Caco-2 (cell line): ENCODE measurements at places on chromosomes 7 and 10. TPM values are rescaled to one million over a fixed set of nuclear protein-coding genes. Genes with fewer than 3 reads are reported as not detected.

JCAD gene
- 10.0 and 13.0 TPM in 2 replicates for total RNA-seq

DNA sequence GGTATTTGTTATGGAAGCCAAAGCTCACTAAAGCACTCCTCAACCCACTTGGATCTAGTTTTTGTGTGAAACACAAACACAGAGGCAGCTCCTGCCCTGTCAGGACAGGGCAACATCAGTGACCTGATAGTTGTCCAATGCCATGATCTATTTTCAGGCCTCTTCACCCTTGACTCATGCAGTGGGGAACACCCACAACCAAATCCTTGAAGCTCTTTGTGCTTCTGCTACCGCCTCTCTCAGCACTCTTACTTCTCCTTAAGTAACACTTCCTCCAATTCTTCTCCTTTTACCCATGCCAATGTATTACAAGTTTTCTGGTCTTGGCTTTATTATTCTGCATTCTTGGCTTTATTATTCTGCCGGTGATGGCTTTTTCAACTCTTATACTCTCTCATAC, 425.3 kb downstream of the INHBA start:
- DNase-seq: no peak

DNA sequence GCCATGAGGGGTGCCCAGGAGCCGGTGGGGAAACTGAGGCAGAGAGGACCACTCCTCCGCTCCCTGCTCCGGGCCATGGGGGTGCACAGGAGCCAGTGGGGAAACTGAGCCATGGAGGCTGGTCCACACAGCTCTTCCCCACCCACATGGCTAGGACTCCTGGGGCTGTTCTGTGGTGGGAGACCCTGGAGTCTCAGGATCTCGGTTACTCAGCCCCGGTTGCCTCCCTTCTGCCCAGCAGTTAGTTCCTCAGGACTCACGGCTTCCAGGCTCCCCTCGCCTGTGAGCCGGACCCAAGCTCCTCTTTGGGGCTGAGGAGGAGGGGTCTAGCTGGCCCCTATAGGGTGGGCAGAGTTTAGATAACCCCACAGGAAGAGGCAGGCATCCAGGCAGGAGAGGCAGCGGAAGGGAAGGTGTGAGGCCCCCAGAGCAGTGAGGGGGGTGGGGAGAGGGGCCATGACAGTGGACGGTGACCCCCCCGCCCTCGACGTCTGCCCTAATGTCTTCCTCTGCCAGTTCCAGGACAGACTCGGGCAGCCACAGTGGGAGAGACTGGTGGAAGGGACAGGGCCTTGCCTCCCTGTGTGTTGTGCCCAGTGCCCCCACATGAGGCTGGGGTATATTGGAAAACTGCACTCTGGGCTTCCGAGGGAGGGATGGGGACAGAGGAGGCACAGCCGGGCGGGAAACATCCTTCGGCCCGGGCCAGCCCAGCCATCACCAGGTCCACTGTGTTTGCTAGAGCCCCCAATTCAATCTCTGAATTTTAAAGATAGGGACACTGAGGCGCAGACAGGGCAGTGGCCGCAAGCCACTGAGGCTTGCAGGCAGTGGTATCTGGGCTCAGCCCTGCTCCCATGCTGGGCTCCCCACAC, 4.3 kb downstream of the ELFN1 start:
- peak; percentile 28 for DNase-seq

GRCh38 chr7:47888371-47889265, 59.6 kb downstream of the PKD1L1 start:
- DNase-seq: no peak

- no peak for DNase-seq
Observed at GRCh38 chr7:1409555-1409954, 49.7 kb downstream of the MICALL2 start.
